GM12892 (cell line): ENCODE measurements at places on chromosomes 4 and X.

DNA sequence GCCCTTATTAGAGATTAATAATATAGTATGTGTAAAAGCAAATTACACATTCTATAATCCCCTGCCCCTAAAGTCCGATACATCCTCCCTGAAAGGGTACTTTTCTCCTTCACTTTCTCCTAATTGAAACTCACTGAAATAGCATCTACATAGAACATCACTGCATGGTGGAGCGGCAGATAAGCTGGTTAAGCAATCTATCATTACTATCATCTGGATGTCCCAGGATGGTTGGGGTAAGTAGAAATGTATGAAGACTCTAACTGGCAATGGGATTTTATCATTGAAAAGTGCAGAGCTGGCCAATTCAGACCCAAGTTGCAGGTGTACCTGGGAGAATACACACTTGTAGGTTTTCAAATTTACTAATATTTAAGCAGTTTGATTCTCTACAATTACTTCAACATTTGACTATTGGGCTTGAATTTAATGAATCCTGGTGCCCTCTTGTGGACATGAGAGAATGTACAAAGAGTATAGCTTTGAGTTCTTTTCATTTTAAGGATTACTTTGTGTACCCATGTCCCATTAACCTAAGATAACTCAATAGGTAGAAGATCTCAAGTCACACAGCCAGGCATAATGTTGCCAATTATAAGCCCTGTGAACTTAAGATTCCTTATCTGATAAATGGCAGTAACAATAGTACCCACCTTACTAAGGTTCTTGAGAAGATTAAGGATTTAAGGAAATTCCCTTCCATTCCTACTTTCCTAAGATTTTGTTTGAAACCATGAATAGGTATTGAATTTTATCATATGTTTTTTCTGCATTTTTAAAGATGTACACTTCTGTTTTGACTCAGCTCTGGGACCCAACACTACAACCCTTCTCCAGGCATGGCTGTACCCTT, 69.8 kb downstream of the SHROOM3 start:
- no peak for DNase-seq

DNA sequence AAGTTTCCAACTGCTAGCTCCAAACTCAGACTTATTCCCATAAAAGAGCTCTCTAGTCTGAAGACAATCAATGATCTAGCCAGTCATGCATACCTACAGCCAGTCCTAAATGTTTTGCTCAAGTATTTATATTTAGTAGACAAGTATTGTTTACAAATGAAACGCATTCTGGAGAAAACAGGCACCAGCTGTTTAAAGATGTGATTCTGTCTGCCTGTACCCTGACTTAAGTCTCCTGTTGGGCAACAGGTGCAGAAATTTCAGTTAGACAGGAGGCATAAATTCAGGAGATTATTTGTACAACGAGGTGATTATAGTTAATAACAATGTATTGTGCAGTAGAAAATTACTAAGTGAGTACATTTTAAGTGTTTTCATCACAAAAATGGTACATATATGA, 28.9 kb downstream of the LNX1 start:
- DNase-seq, result no peak

GRCh38 chrX:57227691-57228090, 58.8 kb upstream of the FAAH2 start:
- DNase-seq, result no peak

GRCh38 chr4:123350191-123350544, 46.4 kb upstream of the SPRY1 start:
- no peak for DNase-seq

DNA sequence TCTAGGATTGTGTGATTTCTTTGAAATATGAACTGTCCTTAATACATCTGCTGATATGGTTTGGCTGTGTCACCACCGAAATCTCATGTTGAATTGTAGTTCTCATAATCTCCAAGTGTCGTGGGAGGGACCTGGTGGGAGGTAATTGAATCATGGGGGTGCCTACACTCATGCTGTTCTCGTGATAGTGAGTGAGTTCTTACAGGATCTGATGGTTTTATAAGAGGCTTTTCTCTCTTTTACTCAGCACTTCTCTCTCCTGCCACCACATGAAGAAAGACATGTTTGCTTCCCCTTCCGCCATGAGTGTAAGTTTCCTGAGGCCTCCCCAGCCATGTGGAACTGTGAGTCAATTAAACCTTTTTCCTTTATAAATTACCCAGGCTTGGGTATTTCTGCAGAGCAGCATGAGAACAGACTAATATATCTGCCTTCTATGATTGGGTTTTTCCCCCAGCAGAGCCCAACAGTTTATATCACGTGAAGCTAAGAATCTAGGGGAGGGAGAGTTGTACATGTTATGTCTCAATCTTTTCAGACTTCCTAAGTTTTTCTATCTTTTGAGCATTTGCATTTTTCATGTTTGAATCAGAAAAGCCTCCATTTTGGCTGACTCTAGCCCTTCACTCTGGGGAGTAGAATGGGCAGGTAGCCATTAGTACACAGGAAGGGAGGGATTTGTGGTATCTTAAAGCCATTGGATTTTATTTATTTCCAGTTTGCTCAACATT, 58.9 kb downstream of the PLAC1 start:
- DNase-seq, result no peak

DNA sequence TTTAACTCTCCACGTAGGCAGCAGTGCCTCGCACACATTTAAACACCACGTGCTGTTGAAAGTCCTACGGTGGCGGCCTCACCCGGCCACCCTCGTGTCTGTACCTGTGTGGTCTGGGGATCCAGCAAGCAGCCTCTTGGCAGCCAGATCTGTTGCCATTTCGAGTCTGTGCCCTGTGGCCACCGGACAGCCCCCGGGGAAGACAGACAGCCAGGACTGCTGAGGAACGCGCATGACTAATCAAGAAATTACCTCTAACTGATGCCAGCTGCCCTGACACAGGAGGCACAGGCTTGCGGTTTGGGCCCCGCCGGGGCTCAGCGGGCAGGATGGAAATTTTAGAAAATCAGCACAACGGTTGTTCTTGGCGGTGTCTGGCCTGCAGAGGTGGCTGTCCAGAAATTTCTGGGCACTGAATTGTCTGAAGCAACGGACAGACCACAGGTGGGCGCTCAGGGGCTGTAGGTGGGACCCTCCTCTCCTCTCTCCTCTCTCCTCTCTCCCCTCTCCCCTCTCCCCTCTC, 15.6 kb upstream of the ASMTL start:
- DNase-seq, result peak; percentile 52

DNA sequence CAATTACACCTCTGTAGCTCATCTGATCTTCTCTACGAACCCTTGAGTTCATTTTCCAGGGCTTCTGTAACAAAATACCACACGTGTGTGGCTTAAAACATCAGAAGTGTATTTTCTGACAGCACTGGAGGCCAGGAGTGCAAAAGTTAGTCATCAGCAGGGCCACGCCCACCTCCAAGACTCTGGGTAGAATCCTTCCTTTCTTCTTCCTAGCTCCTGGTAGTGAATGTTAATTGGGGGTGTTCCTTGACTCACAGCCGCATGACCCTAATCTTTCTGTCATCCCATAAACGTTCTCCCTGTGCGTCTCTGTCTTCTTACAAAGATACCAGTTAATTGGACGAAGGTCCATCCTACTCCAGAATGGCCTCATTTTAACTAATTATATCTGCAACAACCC, 115.0 kb downstream of the TRIML1 start:
- DNase-seq, result no peak

GRCh38 chrX:29082558-29082957, 495.3 kb downstream of the IL1RAPL1 start:
- DNase-seq, result no peak

DNA sequence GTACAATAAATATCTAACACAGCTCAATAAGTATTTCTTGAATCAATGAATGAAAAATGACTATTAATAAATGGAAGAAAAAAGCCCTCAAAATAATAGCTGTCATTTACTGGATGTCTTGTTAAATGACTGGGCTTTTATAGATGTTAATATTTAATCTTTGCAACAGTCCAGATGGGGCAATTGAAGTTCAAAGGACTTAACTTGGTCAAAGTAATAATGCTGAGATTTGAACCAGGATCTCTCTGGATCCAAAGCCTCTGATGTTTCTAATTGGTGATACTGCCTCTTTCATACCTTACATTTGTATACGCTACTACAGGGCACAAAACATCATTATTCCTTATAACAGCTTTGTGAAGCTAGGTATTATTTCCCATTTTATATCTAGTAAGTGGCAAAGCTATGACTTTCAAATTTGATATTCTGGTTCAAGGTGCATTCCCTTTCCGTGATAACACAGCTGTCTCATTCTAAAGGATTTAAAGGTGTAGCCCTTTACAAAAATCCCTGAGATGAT, 72.6 kb downstream of the DCK start:
- no peak for DNase-seq

DNA sequence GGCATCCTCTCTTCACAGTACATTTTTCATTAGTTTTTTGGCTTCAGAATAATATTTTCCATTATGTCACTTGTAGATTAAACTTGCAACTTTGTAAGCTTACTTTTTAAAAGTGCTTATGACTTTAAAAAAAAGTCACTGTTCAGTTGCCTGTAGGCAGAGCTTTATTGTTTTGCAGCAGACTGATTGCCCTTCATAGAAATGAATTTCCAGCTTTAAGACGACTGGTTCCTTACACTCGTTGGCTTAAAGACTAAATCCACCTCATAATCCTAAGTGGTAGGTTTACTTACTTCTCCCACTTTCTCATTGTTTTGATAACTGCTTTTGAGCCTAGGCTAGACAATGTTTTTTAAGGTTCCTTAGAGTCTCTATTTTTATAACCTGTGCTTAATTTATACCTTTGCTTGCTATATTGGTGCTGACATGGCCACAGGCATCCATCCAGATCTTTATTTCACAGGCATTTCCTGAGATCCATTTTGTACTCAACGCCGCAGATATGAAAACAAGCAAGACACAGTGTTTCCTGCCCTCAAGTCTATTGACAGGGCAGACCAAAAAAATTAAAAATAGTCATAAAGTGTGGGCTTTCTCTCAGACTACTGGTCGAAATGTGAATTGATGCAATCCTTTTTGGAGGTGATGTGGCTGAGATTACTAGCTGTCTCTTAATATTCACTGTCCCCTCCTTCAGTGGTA, 12.6 kb upstream of the IL13RA2 start:
- no peak for DNase-seq

- DNase-seq, result no peak
Measured at GRCh38 chr4:76341063-76341462, 34.5 kb downstream of the STBD1 start.
